ENCODE measurements at places on chromosomes 1 and 21.

DNA sequence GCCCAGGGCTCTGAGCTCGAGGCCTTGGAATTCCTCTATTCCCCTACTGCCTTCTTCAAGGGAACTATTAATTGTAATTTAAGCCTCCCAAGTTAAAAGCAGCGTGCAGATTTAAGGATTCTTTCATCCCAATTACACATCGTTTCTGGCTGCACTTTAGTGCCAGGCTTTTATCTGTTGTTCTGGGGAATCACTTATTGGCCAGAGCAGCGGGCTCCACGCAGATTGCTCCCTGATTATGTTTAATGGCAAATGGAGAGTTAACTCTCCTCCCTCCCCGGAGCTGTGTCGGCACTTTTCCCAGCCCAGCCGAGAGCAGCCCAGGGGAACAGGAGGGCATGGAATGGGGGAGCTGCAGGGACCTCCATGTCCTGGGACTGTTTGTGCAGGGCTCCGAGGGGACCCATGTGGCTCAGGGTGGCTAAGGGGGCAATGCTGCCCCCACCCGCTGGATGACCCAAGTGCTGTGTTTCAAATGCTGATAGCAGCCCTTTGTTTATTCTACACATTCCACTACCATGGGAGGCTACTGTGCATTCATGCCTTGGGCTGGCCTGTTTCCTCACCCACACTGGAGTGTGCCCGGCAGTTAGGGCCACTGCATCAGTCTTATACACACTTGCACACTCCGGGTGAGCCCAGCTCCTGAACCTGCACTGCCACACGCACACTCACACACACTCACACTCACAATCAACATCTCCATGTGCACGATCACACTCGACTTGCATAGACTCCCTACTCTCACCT lies 93.3 kb upstream of the POU3F1 start:
- DNase-seq, result no peak

DNA sequence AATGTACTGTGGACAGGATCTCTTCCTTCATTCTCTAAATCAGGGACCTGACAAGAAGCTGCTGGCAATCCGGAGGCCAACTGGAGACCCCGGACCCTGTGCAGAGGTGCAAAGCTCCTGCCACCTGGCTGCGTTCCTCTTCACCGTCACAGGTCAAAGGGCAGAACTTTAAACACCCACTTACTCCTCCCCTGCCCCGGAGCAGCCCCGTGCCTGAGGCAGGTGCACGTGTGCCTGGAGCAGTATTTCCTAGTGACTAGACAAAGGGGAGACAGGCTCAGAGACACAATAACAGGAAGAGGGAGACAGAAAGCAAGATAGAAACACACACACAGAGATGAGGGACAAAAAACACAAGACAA lies 6.6 kb upstream of the PIGC start:
- no peak for DNase-seq

DNA sequence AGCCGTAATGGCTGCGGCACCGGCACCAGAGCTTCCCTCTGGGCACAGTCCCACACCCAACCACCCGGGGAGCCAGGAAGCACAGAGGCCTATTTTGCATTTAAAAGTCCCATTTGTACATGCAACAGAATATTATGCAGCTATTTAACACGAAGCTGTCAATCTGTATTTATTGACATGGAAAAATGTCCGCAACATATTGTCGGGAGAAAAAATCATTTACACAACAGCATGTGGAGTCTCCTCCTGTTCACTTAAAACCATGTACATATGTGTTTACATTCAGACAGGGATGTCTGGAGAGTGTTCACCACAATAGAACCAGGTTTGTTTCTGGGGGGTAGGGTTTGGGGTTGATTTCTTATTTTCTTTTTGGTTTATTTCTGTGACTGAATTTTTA lies 63.4 kb upstream of the GRIK3 start:
- no peak for DNase-seq

DNA sequence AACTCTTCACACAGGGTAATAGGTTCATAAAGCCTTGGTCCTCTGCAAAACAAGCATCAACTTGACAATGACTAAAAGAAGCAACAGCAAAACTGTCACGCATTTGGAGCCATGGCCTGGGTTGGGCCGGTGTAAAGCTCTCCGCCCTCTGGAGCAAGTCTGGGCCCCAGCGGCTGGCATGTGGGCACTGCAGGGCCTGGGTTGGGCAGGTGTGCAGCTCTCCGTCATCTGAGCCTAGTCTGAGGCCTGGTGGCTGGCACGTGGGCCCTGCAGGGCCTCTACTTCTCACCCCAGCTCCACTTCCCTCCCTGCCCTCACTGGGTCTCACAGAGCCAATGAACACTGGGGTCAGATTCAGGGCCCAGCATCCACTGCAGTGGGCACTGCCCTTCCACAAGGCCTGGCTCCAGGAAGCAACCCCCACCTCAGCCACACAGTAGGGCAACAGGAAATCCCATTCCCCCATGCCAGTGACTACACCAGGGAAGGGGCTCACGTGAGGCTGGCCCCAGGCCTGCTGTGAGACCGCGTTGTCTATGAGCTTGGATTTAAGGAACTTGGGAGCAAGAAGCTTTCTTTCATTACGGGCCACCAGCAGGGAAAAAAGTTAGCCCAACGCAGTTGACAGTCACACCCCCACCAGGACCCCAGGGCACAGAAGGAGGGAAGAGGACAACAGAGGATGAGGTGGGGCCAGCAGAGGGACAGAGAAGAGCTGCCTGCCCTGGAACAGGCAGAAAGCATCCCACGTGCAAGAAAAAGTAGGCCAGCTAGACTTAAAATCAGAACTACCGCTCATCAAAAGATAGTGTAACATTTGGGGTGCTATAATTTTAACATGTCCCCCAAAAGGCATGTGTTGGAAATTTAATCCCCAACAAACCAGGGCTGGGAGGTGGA lies 52.7 kb downstream of the NPHP4 start:
- DNase-seq, result no peak

GRCh38 chr1:26991310-26992116 lies 2.0 kb upstream of the TRNP1 start:
- DNase-seq, result no peak

GRCh38 chr1:183590244-183591191 lies at the start of gene NCF2:
Gene NCF2 (minus strand): TSS chr1:183590459. CDS start chr1:183590329, 130 bp downstream.
- DNase-seq, result no peak

GRCh38 chr1:167427848-167428247 lies 90.5 kb downstream of the CD247 start:
- no peak for DNase-seq

DNA sequence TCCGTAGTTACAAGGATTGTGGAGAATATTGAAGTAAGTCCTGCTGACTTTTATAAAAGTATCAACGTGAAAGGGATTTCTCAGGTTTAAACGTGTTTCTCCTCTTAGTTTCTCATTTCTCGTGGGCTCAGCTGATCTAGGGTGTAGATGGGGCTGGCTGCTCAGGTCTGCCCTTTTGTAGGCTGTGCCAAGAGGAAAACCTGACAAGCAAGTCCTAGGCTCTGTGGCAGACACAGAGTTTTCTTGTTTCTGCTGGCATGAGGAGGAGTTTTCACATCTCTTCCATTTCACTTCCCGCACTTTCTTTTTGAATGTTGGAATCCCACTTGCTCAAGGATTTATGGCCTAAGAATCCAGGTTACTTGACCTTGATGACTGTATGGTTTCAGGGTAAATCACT lies 14.8 kb downstream of the VPS13D start:
- DNase-seq, result no peak

DNA sequence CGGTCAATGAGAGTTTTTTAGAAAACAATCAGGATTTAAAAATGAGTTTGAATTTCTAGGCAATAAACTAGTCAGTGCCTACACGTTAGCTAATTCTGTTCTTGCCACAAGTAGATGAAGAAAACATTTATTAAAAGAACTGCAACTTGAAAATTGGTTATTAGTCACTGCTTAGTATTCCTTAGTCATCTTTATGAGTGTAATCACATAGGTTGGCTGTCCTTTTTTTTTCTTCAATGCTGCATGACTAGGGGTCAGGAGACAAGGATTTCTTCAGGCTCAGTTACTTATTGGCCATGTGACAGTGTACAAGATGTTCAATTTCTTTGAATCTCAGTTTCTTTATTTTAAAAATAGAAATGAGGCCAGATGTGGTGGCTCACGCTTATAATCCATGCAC lies 17.1 kb downstream of the SOAT1 start:
- DNase-seq, result peak; percentile 64

GRCh38 chr21:23963454-23963853 lies 1643.8 kb downstream of the MRPL39 start:
- no peak for DNase-seq

DNA sequence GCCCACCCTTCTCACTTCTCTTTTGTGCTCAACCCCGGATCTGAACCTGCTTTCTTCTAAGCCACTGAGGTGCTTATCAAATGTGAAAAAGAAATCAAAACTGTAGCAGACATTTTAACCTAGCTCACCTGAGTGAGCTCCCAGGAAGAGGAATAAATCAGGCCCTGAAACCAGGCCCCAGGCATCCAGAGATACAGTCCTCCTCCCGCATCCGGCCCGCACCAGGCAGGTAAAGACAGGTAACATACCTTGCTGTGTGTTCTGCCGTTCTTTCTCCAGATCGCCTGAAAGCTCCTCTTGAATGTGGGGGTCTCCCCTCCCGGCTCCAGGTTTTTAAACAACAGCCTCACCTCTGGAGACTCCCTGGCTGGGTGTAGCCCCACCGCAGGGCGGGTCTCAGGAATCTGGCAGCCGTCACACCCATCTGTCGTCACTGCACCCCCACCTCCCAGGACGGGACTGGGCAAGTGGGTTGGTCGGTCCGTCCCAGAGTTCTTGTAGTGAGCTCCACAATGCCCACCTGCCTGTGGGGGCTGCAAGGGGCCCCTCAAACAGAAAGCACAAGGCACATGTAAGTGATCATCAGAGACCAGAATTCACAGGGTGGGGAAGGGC lies at the start of gene LAMB3:
LAMB3 (minus strand) TSS at position 305 of the 615 bp plus-strand sequence. CDS start 1,481 bp downstream, outside the sequence.
- no peak for DNase-seq

GRCh38 chr1:117613969-117614729 lies 8.3 kb downstream of the TENT5C start:
- DNase-seq, result no peak

DNA sequence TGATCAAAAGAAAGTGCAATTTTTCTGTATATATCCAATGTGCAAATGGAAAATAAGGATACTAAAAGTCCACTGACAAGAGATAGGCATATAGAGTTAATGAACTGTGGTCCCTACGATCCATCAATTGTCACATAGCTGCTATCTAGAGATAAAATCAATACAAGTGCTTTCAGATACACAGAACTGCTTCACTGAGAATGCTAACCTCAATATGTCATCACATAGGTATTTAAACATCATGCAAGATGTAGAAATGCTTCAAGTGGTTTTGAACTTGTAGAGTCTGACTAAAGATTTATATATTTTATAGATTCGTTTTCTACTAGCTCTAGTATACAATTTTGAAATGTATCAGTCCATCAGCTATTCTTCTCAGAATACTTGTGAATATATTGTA lies 1604.7 kb downstream of the PLA2G4A start:
- DNase-seq, result no peak

DNA sequence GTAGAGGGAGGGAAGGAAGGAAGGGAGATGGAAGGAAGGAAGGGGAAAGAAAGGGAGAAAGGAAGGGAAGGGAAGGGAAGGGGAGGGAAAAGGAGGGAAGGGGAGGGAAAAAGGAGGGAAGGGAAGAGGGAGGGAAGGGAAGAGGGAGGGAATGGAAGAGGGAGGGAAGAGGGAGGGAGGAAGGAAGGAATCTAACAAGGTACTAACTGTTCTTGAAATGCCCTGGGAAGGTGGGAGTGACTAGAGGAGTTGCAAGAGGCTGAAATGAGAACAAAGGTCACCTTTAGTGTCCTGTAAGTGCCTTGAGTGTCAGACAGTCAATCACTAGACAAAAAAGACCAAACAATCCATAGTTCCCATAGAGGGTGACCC lies 2.3 kb upstream of the ATP2B4 start:
- no peak for DNase-seq

- DNase-seq, result no peak
These were observed 26.0 kb downstream of the GPBP1L1 start for GRCh38 chr1:45660336-45660735.

DNA sequence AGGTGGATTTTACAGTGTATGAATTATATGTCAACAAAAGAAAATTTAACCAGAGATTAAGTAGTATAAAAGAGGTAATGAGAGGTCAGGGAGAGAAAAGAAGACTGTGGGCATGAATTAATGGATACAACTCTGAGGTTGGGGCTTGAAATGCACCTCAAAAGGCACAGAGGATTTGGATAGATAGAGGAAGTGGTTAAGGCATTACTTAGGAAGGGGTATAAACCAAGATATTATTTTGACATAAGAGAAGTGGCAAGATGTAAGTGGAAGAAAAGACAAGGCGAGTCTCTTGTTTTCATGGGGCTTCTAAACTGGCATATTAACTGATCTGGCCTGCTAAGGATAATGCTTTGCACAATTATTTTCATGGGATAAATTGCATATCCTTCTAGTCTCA lies 34.1 kb downstream of the RAP1A start:
- DNase-seq, result no peak

GRCh38 chr1:152111515-152111968 lies 3.7 kb downstream of the TCHH start:
- DNase-seq, result peak; percentile 3

- no peak for DNase-seq
These were observed 259.2 kb downstream of the TOMM20 start for GRCh38 chr1:234869182-234870019.

GRCh38 chr1:37620707-37621106 lies 14.0 kb downstream of the RSPO1 start:
- DNase-seq, result no peak

GRCh38 chr1:154320882-154321608 lies at the start of gene AQP10:
Gene AQP10 (plus strand): TSS chr1:154321093. CDS start chr1:154321156, 63 bp downstream.
- DNase-seq, result no peak

DNA sequence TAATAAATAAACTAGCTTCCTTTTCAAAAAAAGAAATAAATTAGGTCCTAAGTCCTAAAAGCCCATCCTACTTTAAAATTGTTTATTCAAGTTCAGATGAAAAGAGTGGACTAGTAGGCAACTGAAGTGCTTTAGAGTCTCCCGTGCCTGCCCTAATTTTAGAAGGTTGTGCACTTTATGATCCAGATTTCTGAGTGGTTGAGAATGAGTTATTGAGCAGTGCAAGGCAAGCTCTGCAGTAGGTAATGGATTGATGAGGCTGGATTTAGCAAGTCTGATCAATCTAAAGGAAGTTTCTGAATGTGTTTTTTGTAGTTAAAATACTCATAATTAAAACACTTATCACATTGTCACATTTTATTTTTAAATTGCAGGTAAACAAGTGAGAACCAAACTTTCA lies 13.0 kb downstream of the GGPS1 start:
- DNase-seq, result no peak

DNA sequence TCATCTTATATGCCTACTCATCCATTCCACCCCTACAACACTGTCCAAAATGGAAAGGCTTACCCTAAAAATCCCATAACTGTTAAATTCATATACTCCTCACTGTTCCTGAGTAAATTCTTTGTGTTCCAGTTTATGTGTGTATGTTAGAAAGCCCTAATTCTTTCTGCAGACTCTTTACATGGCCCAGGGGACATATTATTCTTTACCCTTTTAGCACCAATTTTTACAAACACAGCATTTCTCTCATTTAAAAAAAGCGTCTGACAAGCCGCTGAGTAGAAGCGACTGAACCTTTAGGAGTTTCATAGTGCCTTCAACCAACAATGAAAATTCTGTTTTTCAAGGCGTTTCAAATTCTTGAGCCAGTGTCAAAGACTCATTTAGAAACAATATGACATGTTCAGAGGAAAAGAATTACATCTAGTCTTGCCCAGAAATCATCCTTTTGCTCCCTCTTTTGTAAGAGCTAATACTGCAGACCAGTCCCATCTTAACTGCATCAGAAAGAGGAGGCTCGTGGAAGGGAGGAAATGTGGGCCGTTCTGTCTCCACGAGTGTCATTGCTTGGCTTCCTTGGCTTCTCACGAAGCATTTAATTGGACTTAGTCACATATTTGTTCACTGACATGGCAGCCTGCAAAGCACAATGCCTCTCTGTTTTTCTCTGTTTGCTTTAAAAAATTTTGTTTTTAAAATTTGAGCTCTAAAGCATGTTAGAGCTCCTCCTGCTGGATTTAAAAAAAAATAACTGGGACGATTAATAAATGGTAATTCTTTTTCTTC lies 21.3 kb upstream of the C1orf105 start:
- DNase-seq, result peak; percentile 97
